AML-193 (cell line): ENCODE measurements at places on chromosomes 6 and 20.

DNA sequence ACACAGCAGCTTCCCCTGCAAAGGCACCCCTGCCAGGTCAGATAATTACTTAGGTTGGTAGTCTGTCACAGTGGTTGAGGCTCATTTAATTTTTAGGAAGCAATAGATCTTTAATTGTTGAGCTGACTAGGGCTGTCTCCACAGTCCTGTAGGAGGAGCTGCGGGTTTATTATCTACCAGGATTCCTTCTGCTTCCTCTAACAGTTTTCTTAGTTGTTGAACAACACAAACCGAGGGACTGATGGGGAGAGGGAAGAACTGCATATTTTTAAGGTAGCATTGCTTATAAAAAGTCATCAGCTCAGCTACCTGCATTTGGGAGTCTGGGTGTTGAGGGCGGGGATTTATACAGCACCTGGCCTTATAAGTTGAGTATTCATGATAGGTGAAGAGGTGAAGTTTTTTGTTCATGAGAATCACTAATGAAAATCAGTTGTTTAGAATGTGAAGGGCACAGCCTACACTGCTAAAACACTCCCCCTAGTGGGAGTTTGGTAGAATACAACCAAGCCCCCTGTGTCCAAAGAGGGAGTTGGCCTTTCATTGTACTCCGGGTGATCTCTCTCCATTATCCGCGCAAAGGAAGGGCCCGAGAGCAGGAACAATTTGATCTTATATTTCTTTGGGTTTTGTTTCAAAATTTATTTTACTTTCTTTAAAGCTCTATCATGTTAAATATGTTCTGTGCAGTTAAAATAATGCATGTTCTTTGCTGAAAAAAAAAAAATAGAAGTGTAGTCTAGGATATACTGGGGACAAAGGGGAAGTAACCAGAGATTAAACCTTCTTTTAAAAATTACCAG is 69.6 kb downstream of the SSR1 start:
- peak; percentile 87 for DNase-seq

GRCh38 chr20:9408422-9409300 is 105.7 kb upstream of the LAMP5 start:
- no peak for DNase-seq

GRCh38 chr6:168299541-168300511 is 19.8 kb downstream of the DACT2 start:
- no peak for DNase-seq

- DNase-seq, result no peak
Measured at GRCh38 chr6:97456070-97456469, 173.1 kb upstream of the MMS22L start.

DNA sequence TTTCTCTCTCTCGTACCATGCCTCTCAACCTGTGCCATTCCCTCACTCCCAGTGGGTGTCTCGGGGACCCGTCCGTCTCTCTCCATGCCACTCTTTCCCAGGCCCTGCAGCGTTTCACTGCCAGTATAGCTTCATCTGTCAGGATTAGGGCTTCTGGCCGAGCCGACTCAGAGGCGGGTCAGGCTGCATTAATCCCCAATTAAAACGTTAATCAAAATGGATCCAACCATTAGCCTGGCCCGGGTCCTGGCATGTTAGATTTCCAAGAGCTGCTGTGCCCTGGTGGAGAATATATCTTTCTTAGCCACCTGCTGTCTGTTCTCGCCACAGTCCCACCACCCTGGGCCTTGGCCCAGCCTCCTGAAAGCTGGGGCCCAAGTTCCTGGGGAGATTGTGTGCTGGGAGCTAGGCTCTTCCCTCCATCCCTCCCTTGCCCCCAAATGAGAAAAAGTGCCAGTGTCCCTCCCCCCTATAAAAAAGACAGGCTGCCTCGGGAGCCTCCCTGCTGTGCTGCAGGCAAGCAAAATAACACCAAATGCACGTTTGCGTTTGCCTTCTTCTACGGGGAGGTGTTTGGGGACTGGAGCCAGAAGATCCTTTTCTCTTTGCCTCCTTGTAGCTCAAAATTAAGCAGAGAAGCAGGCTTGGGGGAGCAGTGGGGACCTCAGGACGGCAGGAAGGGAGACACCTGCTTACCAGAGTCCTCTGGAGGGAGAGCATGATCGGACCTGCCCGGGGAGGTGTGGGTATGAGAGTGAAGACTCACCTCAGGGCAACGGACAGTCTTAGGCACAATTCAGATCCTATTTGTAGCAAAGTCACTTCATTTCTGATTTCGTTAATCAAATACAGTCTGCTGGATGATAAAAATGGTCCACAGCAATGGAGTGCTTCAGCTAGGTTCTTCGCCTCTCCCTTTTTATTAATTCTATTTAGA is 3.0 kb downstream of the KCNG1 start:
- DNase-seq, result no peak

GRCh38 chr20:9889270-9889981 is 50.5 kb upstream of the PAK5 start:
- DNase-seq, result no peak

DNA sequence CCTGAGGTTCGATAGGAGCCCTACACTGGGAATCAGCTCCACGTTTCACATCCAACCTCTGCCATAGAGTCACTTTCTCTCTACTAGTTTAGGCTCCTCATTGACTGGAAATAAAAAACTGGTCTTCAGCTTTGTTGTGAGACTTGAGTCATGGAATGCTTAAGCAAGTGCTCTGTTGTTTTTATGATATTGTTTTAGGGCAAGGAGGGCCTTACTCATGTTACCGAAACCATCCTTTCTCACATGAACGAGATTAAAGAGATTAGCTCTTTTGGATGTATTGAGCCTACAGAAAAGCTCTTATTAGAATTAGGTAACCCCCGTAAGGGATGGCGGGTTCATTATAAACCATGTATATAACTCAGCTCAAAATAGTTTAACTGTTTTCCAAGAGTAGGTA is 6.9 kb upstream of the MOCS1 start:
- no peak for DNase-seq

GRCh38 chr6:89339565-89339964 is 13.0 kb downstream of the UBE2J1 start:
- DNase-seq, result no peak

- DNase-seq, result no peak
Measured at GRCh38 chr20:47040506-47041125, 146.0 kb downstream of the EYA2 start.

DNA sequence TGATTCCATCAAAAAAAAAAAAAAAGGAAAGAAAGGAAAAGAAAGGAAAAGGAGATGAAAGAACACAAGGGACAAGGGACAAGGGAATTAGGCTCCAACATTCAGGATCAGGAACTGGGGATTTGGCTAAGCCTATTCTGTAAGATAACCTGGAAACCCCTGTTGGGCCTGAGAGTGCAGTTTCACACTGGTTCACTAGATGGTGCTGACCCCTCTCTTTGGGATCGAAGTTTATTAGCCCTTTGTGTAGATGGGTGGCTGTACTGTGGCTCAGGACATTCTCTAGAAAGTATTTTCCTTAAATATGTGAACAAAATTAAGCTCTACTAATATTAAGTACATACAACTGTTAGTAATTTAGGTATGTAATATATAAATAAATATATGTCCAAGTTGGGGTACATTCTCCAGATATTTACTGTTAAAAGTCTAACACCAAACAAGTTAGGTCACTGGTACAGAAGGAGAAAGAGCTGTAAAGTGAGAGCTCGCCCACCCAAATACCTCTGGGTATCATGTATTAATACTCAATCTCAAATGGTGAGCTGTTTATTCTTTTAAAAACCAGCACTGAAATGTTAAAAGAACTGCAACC is 6.3 kb downstream of the OR2A4 start:
- peak; percentile 53 for DNase-seq

GRCh38 chr6:168093634-168094033 is 14.6 kb upstream of the FRMD1 start:
- no peak for DNase-seq

- no peak for DNase-seq
Measured at GRCh38 chr6:81166770-81167169, 585.7 kb downstream of the TENT5A start.
